ENCODE measurements at places on chromosomes 6 and 20. TPM values are rescaled to one million over a fixed set of nuclear protein-coding genes. Genes with fewer than 3 reads are reported as not detected.

- peak; percentile 58 for DNase-seq
Measured at GRCh38 chr6:26571592-26572296, 25.0 kb upstream of the ABT1 start.

GRCh38 chr6:161058741-161059140, 67.2 kb downstream of the MAP3K4 start:
- DNase-seq, result no peak

The FRK gene
- total RNA-seq, result 0.16 TPM

DNA sequence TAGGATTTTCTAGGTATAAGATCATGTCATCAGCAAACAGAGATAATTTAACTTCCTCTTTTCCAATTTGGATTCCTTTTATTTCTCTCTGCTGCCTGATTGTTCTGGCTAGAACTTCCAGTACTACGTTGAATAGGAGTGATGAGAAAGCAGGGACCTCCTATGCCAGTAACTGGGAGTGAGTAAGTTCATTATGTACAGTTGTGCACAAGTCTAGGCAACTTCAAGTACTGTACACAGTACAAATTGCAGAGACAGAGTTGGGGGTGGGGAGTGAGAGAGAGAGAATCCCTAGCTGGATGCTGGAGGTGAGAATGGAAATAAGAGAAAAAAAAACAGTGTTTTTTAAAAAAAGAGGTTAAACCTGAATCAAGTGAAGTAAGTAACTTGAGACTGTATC, 210.2 kb downstream of the MMUT start:
- DNase-seq, result no peak

- DNase-seq, result peak; percentile 36
Measured at GRCh38 chr20:32753731-32754130, 8.5 kb upstream of the DNMT3B start.

Data from MG63 (cell line).